ENCODE measurements at places on chromosomes 3 and 15.

GRCh38 chr3:161043336-161044035, 61.7 kb downstream of the B3GALNT1 start:
- DNase-seq: no peak
- no peak overlapping the region for H3K4me3 ChIP-seq
- H3K27me3 ChIP-seq: no peaks in the 10 kb centered on the region
- no peaks in the 10 kb centered on the region for H3K36me3 ChIP-seq

GRCh38 chr15:76146812-76147211, 87.0 kb downstream of the TMEM266 start:
- H3K27ac ChIP-seq: no peak overlapping the region
- H3K36me3 ChIP-seq: no peaks in the 10 kb centered on the region
- no peak for DNase-seq
- H3K4me1 ChIP-seq: 0 out of 2 replicates have a peak, but pooled peaks cover 3% of the 10 kb centered on the region
- no peak overlapping the region for H3K4me3 ChIP-seq

GRCh38 chr3:99410789-99411311, 227.5 kb upstream of the COL8A1 start:
- H3K36me3 ChIP-seq: no peaks in the 10 kb centered on the region
- H3K4me3 ChIP-seq: no peak overlapping the region
- DNase-seq: no peak
- H3K27ac ChIP-seq: no peak overlapping the region
- H3K27me3 ChIP-seq: no peaks in the 10 kb centered on the region

DNA sequence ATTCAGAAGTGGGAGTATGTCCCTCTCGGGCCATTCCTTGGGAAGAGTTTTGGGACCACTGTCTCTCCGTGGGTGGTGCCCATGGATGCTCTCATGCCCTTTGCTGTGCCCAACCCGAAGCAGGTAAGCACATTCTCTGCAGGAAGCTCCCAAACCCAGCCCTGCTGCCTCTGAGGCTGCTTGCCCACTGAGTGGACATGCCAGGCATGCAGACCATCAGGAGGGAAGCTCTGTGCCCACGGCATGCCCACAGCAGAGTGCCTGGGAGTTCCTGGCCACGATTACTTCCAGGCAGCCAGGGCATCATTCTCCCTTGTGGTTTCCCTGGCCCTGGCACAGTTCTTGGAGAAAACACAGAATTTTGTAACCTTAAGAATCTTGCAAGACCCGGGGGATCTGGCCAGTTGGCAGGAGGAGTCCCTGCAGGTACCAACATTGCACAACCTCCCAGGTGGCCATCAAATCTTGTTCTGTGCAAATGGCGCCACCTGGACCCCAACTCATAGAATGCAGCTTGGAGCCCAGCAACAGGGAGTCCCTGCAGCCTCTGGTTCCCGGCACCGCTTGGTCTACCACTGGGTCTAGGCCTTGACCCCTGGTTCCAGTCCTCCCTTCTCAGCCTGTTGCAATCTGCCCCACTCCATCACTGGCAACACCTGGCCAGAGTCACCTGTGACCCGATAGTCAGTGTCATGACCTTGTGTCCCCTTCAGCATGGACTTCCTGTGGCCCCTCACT, 20.4 kb downstream of the FAH start:
- H3K4me1 ChIP-seq: peaks cover 6% of the 10 kb centered on the region
- no peak overlapping the region for H3K27ac ChIP-seq
- H3K4me3 ChIP-seq: no peak overlapping the region
- H3K36me3 ChIP-seq: no peaks in the 10 kb centered on the region
- no peaks in the 10 kb centered on the region for H3K27me3 ChIP-seq

DNA sequence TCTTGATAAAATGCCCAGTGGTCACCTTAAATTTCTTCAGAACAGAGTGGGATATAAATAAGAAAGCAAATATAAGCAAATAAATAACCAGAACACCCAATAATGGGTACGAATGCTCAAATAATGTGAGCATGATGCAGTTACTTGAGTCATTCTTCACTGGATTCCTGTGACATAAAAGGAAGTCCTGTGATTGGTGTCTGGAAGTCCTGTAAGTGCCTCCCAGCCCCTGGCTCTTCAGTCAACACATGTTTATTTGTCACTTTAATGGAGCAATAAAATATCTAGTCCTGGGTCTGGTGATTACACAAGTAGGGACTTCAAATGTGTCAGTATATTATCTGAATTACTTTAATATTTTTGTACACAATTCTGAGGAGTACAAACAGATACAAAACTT, 30.4 kb downstream of the TMEM212 start:
- peaks cover 2% of the 10 kb centered on the region for H3K27me3 ChIP-seq
- no peak for DNase-seq

- H3K27me3 ChIP-seq: no peaks in the 10 kb centered on the region
- no peak for DNase-seq
- no peak overlapping the region for H3K27ac ChIP-seq
- no peak overlapping the region for H3K4me3 ChIP-seq
- H3K36me3 ChIP-seq: no peaks in the 10 kb centered on the region
These were observed 4.8 kb downstream of the SRGAP3 start for GRCh38 chr3:9244495-9245183.

DNA sequence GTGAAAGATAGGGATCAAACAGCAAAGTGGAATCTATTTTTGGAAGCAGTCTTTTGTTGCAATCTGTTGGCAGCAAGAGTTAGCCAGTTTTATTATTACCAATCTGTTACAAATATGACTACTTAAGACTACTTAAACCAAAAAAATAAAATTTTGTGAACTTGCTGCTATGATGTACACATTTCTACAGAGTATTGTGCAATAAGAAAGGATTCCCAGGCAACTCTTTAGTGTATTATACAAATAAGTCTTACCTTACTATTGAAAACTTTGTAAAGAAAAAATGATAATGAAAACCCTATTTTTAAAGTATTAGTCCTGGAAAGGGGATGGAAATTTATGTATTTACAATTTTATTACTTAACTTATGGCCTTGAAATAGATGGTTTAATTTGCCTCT, 44.7 kb downstream of the CADM2 start:
- no peaks in the 10 kb centered on the region for H3K4me1 ChIP-seq
- no peak overlapping the region for H3K4me3 ChIP-seq
- H3K27ac ChIP-seq: no peak overlapping the region
- H3K36me3 ChIP-seq: no peaks in the 10 kb centered on the region
- DNase-seq: no peak

- no peak overlapping the region for H3K27ac ChIP-seq
- no peaks in the 10 kb centered on the region for H3K27me3 ChIP-seq
- no peaks in the 10 kb centered on the region for H3K36me3 ChIP-seq
- H3K4me3 ChIP-seq: no peak overlapping the region
- DNase-seq: no peak
These were observed 27.9 kb upstream of the STRIT1 start for GRCh38 chr3:155321418-155321817.

GRCh38 chr3:105334138-105334882, 32.4 kb upstream of the ALCAM start:
- H3K4me1 ChIP-seq: no peaks in the 10 kb centered on the region
- H3K27ac ChIP-seq: no peak overlapping the region
- no peaks in the 10 kb centered on the region for H3K36me3 ChIP-seq
- H3K4me3 ChIP-seq: no peak overlapping the region

DNA sequence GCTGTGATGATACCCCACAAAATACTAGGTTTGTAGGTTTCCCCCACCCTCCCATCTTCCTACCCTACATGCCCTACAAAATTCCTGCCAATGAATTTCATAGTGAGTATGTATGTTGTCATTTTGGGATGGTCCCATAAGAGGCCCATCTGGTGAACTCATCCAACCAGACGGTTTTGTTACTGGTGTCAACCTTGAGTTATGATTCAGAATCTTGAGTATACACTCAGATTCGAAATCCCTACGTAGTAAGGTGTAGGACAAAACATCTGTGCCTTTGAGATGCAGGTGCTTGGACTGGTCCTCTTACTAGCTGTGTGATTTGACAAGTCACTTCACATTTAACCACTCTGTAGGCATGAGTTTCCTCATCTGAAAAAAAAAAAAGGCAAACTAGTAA, 3.6 kb downstream of the SIAH2 start:
- DNase-seq: no peak
- peaks cover 8% of the 10 kb centered on the region for H3K36me3 ChIP-seq
- no peak overlapping the region for H3K27ac ChIP-seq
- peaks cover 24% of the 10 kb centered on the region for H3K4me1 ChIP-seq
- no peak overlapping the region for H3K4me3 ChIP-seq
- no peaks in the 10 kb centered on the region for H3K27me3 ChIP-seq
